Stimulated activated CD8-positive, alpha-beta memory T cell treated with anti-CD3 and anti-CD28 coated beads, Interleukin-15, amount 100 ng/mL, for 24 hours (primary cell): ENCODE measurements at places on chromosomes 1 and 21.

- no peak for DNase-seq
Measured at GRCh38 chr1:181127898-181128453, 39.5 kb downstream of the IER5 start.

GRCh38 chr21:26946744-26947446, 20.0 kb downstream of the ADAMTS5 start:
- DNase-seq, result no peak

- no peak for DNase-seq
Measured at GRCh38 chr21:41338455-41338854, 21.9 kb downstream of the FAM3B start.

GRCh38 chr1:27122652-27123051, 32.3 kb downstream of the SLC9A1 start:
- DNase-seq, result no peak

- DNase-seq, result no peak
Measured at GRCh38 chr21:38273745-38274542, 17.2 kb downstream of the KCNJ15 start.

DNA sequence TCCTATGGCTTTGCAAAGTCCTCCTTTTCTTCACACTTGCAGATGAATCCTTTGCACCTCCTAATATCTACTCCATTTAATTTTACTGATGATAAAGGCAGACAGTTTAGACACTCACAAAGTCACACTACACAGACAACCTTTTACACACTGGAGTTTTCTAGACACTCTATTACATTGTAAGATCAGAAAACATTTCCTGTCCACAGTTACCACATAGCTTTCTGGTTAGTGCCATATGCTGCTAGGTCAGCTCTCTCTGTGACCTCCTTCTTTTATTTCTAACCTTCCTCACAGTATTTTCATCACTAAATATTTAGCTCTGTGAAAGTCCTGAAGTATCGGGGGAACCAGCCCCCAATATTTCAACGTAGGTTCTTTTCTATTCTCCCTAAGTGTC, 5.1 kb downstream of the SH2D1B start:
- no peak for DNase-seq

DNA sequence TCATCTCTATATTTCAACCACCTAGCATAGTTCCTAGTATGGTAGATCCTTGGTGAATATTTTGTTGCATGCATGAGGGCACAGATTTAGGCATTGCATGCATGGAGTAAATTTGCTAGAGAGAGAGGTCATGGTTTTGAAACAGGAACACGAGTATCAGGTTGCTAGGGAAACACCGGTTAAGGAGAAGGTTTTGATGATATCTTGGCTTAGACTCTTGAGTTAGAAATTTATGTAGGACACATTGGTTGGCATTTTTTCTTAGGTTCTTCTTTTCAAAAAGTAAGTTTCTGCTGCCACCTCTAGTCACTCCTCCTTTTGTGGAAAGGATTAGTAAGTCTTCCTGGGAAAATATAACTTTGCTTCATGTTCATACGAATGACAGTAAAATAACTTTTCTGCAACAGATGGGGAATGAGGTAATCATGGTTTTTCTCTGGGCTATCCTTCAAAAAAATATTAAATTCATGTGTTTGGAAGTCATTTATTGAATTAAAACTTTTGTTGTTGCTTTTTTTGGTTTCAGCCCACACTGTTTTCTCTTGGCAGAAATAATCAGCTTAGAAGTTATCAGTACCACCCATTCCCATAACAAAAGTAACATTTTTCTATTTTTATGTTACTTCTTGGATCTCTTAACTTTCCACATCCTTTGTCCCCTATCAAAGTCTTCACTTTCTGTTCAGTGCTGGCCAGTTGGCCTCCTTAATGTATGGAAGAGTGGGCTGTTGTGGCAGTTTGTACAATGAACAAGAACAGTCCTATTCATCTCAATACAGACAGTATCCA, 97.3 kb downstream of the PLA2G4A start:
- DNase-seq, result no peak

DNA sequence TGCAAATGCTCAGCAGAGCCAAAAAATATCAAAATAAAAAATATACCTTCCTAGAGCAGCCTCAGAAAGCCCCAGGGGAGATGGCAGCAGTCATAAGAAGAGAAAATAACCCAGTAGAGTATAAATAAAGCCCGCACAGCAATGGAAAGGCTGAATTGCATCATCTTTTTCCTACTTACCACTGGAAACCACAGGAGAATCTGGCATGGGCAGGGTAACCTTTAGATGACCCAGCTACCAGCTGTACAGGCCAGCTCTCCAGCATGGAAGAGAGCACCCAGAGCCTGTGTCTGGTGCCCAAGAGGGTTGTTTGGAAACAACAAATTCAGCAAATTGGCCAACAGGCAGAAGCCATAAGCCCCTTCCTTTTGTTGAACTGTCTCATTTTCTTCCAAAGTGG, 253.1 kb downstream of the OMA1 start:
- DNase-seq, result no peak

DNA sequence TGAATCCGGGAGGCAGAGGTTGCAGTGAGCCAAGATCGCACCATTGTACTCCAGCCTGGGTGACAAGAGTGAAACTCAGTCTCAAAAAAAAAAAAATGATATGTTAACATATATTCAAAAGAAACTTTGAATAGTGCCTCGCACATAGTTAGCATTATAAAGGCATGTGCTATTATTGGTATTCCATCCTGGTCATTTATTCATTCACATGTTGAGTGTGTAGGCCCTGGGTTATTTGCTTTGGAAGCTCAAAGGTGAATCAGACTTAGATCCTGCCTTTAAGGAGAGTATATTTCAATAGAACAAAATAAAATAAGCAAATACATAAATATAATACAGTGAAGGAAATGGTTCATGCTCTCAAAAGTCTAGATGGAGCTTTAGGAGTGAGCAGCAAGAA, 13.4 kb downstream of the SLC22A15 start:
- no peak for DNase-seq

GRCh38 chr1:19057784-19058475, 101.5 kb upstream of the IFFO2 start:
- no peak for DNase-seq

GRCh38 chr1:67571406-67571805, 113.6 kb upstream of the GADD45A start:
- DNase-seq, result no peak

GRCh38 chr1:115557715-115558114, 84.1 kb upstream of the VANGL1 start:
- DNase-seq, result no peak

DNA sequence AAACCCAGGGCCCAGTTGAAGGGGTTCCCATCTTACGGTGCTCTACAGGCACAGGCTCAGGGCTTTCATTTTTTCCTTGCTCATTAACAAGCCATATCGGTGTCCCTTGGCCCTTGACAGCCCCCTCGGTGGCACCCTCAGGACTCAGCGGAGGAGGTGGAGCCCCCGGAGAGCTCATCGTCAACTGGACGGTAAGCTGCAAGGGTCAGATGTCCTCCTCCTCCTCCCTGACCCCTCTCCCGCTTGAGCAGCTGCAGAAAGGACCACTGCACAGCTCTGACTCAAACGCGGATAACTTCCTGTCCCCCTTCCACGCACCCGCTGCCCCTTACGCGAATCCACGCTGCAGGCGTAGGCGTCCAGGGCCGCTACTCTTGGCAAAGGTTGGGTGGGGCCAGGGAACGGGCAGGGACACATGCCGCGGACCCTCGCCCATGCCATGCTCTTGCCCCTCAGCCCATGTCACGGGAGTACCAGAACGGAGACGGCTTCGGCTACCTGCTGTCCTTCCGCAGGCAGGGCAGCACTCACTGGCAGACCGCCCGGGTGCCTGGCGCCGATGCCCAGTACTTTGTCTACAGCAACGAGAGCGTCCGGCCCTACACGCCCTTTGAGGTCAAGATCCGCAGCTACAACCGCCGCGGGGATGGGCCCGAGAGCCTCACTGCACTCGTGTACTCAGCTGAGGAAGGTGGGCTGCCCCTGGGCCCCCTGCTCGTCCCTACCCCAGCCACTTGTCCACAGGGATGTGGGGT, 14.7 kb downstream of the TMEM81 start:
- DNase-seq, result no peak

DNA sequence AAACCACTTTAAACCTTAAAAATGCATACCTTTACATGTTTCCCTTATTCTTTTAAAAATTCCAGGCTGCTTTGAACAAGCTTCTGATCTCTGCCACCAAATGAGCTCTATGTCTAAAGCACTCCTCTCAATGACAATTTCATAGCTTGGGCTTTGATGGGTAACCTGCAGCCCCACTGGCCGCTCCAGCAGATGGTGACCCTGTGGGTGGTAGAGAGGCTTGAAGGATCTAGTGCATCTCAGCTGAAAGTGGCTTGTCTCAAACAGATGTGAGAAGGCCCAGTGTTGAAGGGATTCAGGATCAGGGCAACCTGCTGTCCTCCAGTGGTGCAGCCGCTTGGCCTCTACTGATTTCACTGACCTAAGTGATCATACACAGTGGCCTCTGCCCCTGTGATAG, 84.7 kb upstream of the IRF2BP2 start:
- no peak for DNase-seq

- DNase-seq, result peak; percentile 75
Measured at GRCh38 chr1:12208764-12209494, 20.9 kb upstream of the VPS13D start.

DNA sequence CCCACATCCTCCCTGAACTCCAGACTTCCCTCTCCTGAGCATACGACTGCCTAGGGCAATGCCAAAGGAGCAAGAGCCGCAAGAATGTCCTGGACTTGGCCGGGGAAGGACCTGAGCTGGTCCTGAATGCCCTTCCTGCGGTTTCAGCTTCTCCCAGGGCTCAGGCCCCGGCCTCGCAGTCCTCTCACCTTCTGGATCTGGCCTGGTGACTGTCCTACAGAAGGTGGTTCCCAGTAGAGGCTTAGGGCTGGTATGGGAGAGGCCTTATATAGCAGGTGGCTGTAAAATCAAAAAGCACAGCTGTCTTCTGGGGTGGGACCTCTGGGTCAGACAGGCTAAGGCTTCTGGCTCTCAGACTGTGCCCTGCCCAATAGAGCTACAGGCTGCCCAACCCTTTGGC, at the start of gene LYPD8:
Gene LYPD8, minus strand, starts transcription at position 243 of the 400 bp plus-strand sequence. CDS start 4,678 bp downstream, outside the sequence.
- DNase-seq, result no peak

DNA sequence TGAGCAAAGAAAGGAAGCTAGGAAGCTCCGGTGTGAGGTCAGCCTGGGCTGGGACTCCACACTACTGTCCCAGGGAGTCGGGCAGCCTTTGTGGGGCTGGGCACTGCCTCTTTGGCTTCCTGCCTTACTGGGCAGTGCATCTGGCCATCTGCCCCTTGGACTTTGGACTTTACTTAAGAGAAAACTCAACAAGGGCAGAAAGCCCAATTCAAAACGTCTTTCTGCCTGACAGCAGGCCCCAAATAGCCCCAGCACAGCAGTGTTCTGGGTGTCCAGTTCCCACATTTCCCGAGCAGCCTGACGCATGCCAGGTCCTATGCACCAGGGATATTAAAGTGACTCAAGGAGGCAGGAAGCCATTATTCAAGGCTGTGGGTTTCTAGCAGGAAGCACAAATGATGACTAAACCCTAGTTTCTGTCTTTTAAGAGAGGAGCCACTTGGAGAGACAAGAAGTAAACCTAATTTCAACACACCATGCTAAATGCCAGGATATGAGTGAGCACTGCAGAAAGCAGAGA, 37.9 kb upstream of the EDEM3 start:
- no peak for DNase-seq
